ENCODE measurements at places on chromosomes 4 and X.

DNA sequence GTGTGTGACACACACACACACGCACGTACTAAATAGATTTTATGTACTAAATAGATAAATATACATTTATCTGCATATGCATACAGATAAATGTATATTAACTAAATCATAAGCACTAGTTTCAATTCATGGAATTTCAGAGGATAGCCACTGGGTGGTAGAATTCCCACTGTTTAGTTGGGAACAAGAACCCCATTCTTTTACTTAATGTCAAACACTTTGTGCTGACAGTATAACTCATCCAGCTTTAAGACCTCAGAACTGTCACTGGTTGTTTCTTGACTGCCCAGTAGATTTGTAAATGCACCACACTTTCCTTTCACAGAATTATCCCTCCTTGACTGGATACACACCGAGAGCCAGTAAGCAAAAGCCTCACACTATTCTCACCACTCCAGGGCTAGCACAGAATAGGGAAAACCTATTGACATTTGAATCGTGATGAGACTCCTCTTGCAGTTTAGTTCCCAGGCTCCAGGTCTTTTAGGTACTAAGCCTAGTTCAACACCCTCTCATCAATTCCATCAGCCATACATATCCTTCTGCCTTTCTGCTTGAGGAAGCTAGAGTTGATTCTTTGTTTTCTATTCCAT, 32.4 kb downstream of the PPARGC1A start:
- DNase-seq: no peak

DNA sequence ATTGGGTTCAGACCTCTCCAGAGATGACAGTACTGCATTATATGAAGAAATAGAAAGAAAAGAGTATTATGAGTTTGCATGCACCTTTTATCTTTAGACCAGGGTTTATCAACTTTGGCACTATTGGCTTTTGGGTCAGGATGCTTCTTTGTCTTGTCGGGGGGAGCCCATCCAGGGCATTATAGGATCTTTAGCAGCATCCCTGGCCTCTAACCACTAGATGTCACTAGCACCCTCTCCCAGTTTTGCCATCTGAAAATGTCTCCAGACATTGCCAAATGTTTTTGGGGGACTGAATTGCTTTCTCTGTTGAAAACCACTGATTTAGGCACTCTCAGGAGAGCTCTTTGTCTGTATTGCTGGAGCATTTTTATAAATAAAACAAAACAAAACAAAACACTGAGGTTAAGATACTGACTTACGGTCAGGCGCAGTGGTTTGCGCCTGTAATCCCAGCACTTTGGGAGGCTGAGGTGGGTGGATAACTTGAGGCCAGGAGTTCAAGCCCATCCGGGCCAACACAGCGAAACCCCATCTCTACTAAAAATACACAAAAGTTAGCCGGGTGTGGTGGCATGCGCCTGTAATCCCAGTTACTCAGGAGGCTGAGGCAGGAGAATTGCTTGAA, 23.6 kb downstream of the CA5B start:
- DNase-seq: peak; percentile 33

GRCh38 chr4:128552586-128552907, 257.0 kb upstream of the JADE1 start:
- DNase-seq: no peak

- DNase-seq: no peak
Measured at GRCh38 chr4:85149676-85150075, 183.2 kb upstream of the WDFY3 start.

GRCh38 chr4:122716825-122717448, 15.6 kb upstream of the BBS12 start:
- DNase-seq: peak; percentile 43

DNA sequence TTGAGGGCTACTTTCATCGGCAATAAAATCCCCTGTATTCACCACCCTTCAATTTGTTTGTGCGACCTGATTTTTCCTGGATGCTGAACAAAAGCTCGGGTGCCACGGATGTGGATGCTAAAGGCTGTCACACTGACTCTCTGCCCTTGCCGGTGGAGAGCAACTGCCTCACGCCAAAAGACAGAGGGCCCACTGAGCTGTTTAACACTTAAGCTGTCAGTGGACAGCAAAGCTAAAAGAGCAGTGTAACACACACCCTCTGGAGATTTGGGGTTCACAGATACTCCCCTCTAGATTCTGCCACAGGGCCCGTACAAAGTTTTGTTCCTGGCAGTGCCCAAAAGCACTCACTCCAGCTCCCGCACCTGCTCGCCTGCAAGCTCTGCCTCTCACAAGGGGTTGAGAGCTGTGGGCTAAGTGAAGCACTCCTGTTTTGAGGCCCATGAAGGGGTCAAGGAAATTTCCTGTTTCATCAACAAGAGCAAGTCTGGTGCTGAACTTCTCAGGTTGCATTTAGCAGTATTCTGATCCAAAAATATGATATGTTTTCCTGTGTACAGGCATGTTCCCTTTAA, 1571.9 kb downstream of the ADGRL3 start:
- DNase-seq: no peak

- no peak for DNase-seq
Measured at GRCh38 chr4:22488106-22488505, 27.8 kb downstream of the ADGRA3 start.

DNA sequence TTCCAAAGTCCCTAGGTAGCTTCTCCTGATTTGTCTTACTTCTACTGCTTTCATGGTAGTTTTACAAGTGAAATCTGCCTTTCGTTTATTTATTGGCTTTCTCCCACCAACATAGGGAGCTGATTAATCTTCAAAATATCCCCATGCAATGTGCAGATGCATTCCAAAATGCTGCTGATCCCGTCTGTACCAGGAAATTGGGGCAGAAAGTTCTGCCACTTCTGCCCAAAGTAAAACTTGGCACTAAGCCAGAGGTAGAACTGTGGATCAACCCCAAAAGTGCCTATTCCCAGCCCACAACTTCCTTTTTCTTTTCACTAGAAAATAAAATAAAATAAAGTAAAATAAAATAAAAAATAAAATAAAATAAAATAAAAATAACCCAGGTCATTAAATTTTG, 47.3 kb upstream of the PPARGC1A start:
- DNase-seq: no peak

DNA sequence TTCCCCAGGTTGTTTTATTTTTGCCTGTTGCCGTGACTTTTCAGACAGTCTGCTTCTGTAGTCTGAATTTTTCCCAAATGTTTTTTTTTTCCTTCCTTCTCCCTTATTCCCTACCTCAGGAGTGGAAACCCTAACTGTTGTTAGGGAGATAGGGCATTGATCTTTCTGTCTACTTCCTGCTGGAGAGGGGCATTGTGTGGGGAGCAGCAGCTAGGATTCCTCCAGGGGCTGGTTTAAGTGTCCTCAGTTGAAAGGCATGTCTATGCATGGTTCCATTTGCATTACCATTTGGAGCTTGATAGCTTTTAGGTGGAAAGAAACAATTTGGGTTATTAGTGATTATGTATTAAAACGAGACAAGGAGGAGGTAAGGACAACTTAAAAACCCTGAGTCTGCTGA, 383.9 kb downstream of the DCAF12L2 start:
- no peak for DNase-seq

GRCh38 chr4:24928708-24929107, 15.9 kb upstream of the CCDC149 start:
- DNase-seq: no peak

DNA sequence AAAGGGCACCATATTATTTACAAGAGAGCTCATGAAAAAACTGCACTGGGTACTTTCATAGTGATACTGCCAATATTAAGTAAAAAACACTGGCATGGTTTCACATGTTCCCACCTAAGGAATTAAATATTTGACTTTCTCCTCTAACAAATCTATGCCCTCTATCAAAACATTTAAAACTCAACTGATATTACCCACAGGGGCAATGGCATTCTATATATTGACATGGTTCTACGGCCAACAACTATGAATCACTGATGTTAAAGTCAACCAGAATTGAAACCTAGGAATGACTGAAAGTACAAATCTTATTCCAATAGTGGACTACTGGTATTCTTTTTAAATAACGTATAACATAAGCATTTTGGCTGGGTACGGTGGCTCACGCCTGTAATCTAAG, 28.2 kb downstream of the PHKA2 start:
- DNase-seq: no peak

GRCh38 chr4:132396636-132397035, 752.5 kb upstream of the PCDH10 start:
- DNase-seq: no peak

- no peak for DNase-seq
Measured at GRCh38 chr4:118313098-118313497, 39.7 kb downstream of the PRSS12 start.

DNA sequence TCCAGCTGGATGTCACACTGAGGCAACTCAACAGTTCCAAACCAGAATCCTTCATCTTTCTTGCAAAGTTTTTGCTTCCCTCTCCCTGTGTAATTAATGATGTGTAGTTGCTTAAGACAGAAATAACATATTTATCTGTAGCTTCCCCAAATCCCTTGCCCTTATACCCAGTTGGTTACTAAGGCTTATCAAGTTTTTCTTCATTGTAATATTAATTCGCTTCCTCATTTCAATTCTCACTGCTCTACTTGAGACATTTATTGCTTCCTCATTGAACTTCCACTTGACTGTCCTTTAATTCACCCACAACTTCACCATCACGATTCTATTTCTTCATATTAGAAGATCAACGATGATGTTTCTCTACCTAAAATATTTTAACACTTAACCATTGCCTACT, 386.6 kb upstream of the CPEB2 start:
- peak; percentile 53 for DNase-seq

GRCh38 chr4:87916626-87917025, 58.9 kb upstream of the SPP1 start:
- DNase-seq: peak; percentile 31

GRCh38 chr4:25448379-25449109, 71.5 kb downstream of the ANAPC4 start:
- no peak for DNase-seq

- DNase-seq: no peak
Measured at GRCh38 chr4:17787315-17787714, 5.9 kb upstream of the FAM184B start.

GRCh38 chr4:182808673-182809416, 108.3 kb downstream of the DCTD start:
- peak; percentile 97 for DNase-seq

GRCh38 chrX:139203651-139204570, 326.6 kb upstream of the F9 start:
- DNase-seq: no peak

- DNase-seq: no peak
Measured at GRCh38 chrX:110175696-110176095, 142.2 kb downstream of the AMMECR1 start.

DNA sequence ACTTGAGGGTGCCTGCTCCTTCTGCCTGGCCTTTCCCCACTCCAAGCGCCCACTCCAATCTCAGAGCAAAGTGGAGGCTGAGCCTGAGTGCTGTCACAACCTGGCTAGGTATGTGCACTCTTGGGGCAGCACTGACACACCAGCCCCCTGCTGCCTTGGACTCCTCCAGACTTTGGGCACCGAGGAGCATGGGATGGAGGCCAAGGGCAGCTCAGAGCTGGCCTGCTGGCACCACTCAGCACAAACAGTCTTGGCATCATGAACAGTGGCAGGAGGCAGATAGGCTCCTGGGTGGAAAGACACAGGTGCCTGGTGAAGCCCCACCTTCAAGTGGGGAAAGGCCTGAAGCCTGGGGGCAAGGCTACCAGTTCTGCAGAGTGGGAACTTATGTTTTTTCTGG, 91.8 kb downstream of the KCNIP4 start:
- DNase-seq: no peak

GRCh38 chr4:15244354-15244753, 183.5 kb upstream of the C1QTNF7 start:
- DNase-seq: no peak

DNA sequence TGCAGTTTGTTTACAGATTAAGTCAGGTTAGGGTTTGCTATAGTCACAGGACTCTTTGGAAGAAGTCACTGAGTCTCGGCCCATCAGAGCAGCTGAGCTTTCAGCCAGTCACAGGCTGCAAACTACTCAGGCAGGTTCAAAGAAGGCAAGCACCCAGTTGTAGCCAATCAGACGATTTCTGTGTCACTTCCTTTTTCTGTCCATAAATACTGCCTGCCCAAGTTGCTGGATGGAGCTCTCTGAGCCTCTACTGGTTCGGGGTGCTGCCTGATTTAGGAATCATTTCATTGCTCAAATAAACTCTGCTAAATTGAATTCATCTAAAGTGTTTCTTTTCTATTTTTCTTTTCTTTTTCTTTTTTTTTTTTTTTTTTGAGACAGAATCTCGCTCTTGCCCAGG, 7.3 kb upstream of the SH3BP2 start:
- DNase-seq: peak; percentile 81

DNA sequence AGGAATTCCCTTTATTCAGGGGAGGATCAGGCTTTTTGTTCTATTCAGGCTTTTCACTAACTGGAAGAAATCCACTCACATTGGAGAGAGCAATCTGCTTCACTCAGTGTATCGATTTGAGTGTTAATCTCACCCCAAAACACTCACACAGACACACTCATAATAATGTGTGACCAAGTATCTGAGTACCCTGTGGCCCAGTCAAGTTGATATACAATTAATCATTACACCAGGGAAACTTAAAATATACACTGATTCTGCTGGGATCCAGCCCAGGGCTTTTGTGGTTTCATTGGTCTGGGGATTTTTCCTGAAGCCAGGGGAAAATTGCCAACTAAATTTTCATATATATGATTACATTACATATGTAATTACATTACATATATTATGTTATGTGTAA, 44.0 kb upstream of the GATB start:
- no peak for DNase-seq

GRCh38 chr4:2365054-2365912, 53.2 kb downstream of the ZFYVE28 start:
- no peak for DNase-seq

GRCh38 chr4:98193459-98194105, 50.3 kb upstream of the STPG2 start:
- DNase-seq: no peak

GRCh38 chrX:14003028-14003427, 26.7 kb downstream of the GEMIN8 start:
- DNase-seq: no peak

Data from Kasumi-1 (cell line).